ENCODE measurements at places on chromosomes 16 and 17.

GRCh38 chr17:31297090-31297489, at the start of gene OMG:
Gene OMG (minus strand): TSS chr17:31297239. CDS start chr17:31296331, 908 bp downstream.
- no peak for DNase-seq

DNA sequence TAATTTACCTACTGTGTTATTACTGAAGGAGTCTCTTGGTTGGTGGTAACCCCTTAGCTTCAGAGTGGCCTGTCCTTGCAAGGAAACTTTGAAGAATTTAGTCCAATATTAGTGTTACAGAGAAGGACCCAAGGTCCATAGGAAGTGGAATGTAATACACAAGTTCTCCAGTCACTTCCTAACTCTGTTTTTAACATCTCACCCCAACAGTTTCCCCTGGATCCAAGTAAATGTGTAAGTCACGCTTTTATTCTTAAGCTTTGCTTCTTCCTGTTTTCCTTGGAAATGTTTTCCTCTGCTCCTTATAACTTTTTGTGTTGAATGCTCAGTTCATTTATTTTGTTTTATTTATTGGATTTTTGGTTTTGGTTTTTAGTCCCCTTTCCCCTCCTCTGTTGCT, 25.9 kb upstream of the RPRML start:
- DNase-seq = no peak

GRCh38 chr17:80101946-80102663, 724 bp downstream of the GAA start:
- no peak for DNase-seq

DNA sequence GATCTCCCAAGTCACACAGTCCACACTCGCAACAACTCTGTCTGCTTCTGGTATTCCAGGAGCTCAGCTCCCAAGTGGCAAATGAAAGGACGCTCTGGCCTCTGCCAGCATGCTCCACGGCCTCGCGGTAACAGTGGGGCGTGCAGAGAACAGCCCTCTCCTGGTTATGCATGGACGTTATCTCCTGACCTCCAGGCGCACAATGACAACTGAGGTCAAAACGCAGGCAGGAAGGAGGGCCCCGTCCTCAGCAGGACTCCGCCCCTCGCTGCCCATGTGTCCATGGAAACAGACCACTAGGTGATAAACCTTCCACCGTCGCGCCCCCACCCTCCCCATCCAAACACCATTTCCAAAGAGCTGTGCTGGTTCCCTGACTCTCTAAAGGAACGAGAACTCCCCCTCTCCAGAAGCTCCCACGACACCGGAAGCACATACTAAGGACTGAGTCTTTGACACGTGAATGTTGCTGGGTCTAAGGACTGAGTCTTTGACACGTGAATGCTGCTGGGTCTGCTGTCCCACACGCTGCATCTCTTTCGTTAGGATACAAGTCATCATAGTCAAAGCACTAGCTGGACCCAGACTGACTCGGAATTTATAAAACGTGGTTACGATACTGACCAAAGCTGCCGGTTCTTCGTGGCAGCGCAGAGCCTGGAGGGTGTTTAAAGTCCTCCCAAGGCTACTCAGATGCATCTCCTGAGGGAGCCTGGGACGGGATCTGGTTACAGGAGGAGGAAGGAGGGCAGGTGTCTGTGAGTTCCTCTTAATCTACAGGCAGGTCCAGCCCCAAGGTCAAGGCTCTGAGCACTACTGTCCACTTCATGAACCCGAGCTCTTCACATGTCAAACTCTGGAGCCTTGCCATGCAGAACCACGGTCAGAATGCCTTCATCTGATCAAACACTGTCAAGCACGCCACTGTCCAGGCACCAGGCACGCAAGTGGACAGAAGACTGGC, 43.9 kb downstream of the KLHDC4 start:
- no peak for DNase-seq

- peak; percentile 66 for DNase-seq
Observed at GRCh38 chr17:1179818-1180742, at the start of gene ABR. Gene ABR (minus strand): TSS chr17:1179981. CDS start chr17:1179727, 254 bp downstream.

- no peak for DNase-seq
Observed at GRCh38 chr16:80682421-80683070, 121.9 kb downstream of the CDYL2 start.

- no peak for DNase-seq
Observed at GRCh38 chr16:83212301-83212841, 585.6 kb downstream of the CDH13 start.

DNA sequence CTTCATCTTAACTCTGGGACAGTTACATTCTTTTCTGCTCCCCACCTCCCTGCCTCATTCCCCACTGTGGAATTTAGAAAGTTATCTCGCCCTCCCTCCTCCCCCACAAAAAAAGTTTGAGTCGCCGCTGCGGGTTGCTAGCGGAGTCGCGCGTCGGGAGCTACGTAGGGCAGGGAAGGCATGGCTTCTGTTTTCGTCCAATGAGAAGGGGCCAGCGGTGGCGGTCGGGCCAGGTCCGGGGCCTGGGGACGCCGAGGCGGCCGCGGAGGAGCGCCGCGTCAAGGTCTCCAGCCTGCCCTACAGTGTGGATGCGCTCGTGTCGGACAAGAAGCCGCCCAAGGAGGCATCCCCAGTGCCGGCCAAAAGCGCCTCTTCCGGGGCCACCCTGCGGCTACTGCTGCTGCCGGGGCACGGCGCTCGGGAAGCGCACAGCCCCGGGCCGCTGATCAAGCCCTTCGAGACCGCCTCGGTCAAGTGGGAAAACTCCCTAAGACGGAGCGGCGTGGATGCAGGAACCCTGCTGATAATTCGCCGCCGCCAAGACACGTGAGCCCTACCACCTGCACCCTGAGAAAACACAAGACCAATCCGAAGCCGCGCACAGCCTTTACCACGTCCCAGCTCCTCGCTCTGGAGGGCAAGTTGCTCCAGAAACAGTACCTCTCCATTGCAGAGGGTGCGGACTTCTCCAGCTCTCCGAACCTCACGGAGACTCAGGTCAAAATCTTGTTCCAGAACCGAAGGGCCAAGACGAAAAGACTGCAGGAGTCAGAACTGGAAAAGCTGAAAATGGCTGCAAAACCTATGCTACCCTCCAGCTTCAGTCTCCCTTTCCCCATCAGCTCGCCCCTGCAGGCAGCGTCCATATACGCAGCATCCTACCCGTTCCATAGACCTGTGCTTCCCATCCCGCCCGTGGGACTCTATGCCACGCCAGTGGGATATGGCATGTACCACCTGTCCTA, 8.9 kb downstream of the OR4D1 start:
- peak; percentile 70 for DNase-seq

GRCh38 chr16:7571366-7571765, 238.7 kb downstream of the RBFOX1 start:
- no peak for DNase-seq

- no peak for DNase-seq
Observed at GRCh38 chr17:77020973-77021372, 119.8 kb upstream of the SEC14L1 start.

GRCh38 chr17:41967141-41967920, 736 bp downstream of the CNP start:
- DNase-seq = peak; percentile 62

DNA sequence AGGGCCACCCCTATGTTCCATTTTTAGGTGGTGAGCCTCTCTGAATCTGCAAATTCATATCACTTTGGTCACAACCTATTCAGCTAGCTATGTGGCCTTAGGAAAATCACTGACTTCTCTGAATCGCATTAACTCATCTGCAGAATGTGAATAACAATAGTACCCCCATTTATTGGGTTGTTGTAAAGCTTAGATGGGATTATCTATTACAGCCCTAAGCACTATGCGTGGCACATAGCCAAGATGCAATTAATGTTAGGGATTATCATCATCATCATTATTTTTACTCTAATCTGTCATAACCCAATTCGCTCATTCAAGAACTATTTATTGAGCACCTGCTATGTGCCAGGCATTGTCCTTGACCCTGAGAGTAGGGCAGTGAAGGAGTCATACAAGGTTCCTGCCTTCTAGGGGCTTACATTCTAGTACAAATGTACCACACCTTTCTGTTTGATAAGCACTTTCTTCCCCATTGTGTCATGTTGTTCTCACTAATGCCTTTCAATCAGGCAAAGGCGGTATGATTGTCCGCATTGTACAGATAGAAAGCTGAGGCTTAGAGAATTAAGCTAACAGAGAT, 38.5 kb downstream of the CHD9 start:
- DNase-seq = no peak

GRCh38 chr16:10206215-10206614, 24.0 kb upstream of the GRIN2A start:
- DNase-seq = no peak

GRCh38 chr16:84773312-84773711, 46.5 kb upstream of the CRISPLD2 start:
- no peak for DNase-seq

GRCh38 chr16:1779741-1780676, 2.4 kb downstream of the SPSB3 start:
- DNase-seq = no peak
